Cardiac ventricle fibroblast (primary cell): ENCODE measurements at places on chromosomes 12 and 14. TPM values are rescaled to one million over a fixed set of nuclear protein-coding genes. Genes with fewer than 3 reads are reported as not detected.

CMKLR1 gene
- total RNA-seq = 0.50 and 1.7 TPM in 2 replicates

C3AR1 gene
- total RNA-seq = 0.25 TPM in 1 of 2 replicates, not detected in the other

TGFB3 gene
- total RNA-seq = 26.2 and 26.8 TPM in 2 replicates

PSMC1 gene
- 81.4 and 107 TPM in 2 replicates for total RNA-seq

NOPCHAP1 gene
- 2.0 and 5.6 TPM in 2 replicates for total RNA-seq

KRT2 gene
- not detected in 2 replicates for total RNA-seq

CCDC198 gene
- total RNA-seq = not detected in 2 replicates

PTGER2 gene
- total RNA-seq = 5.6 and 7.1 TPM in 2 replicates

TEX22 gene
- 0.06 and 0.44 TPM in 2 replicates for total RNA-seq

CFAP251 gene
- total RNA-seq = 0.62 and 3.4 TPM in 2 replicates

KRT83 gene
- not detected in 2 replicates for total RNA-seq

CD163L1 gene
- not detected in 2 replicates for total RNA-seq

VRTN gene
- not detected in 2 replicates for total RNA-seq

SYCP3 gene
- not detected in 2 replicates for total RNA-seq

MRPL51 gene
- 74.1 and 85.0 TPM in 2 replicates for total RNA-seq

ZNF219 gene
- 17.3 and 20.2 TPM in 2 replicates for total RNA-seq
